ENCODE measurements at places on chromosomes 12 and 14.
A peak's percentile ranks its signal among the peaks of the same experiment; 100 is the strongest.

DNA sequence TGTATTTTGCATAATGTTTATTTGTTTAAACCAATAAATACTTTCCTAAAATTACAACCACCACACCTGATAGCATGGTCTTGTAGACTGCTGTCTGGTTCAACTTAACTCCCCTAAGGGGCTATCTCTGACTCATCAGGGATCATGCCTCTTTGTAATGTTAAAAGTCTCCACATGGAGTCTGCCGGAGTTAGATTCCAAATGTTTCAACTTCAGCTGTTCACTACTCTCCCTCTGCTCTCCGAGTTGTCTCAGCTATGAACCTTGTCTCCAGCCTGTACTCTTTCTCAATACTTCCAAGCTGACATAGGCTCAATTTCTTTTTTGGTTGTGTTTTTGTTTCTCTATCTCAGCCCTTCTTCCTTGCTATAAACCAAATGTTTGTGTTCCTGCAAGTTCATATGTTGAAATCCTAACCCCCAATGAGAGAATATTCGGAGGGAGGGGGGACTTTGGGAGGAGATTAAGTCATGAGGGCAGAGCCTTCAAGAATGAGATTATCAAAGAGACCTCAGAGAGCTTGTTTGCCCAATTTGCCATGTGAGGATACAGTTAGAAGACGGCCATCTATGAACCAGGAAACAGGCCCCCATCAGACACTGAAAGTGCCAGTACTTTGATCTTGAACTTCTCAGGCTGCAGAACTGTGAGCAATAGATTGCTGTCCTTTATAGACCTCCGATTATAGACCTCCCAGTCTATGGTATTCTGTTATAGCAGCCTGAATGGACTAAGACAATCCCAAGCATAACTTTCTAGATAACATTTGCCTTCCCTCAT is 858.2 kb downstream of the VRK1 start:
- no peak for DNase-seq

GRCh38 chr14:71855399-71856036 is 76.7 kb upstream of the RGS6 start:
- peak; percentile 76 for DNase-seq

DNA sequence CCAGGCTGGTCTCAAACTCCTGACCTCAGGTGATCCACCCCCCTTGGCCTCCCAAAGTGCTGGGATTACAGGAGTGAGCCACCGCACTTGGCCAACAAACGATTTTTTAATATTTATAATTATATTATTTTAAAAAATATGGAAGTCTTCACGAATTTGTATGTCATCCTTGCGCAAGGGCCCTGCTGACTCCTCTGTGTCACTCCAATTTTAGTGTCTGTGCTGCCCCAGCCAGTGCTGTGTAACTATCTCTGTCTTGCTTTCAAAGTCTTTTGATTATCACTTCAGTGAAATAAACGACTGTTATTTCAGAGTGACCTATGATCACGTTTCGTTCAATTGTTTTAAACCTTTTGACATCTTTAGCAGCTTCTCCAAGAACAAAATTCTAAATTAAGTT is 13.1 kb upstream of the MMP17 start:
- no peak for DNase-seq

DNA sequence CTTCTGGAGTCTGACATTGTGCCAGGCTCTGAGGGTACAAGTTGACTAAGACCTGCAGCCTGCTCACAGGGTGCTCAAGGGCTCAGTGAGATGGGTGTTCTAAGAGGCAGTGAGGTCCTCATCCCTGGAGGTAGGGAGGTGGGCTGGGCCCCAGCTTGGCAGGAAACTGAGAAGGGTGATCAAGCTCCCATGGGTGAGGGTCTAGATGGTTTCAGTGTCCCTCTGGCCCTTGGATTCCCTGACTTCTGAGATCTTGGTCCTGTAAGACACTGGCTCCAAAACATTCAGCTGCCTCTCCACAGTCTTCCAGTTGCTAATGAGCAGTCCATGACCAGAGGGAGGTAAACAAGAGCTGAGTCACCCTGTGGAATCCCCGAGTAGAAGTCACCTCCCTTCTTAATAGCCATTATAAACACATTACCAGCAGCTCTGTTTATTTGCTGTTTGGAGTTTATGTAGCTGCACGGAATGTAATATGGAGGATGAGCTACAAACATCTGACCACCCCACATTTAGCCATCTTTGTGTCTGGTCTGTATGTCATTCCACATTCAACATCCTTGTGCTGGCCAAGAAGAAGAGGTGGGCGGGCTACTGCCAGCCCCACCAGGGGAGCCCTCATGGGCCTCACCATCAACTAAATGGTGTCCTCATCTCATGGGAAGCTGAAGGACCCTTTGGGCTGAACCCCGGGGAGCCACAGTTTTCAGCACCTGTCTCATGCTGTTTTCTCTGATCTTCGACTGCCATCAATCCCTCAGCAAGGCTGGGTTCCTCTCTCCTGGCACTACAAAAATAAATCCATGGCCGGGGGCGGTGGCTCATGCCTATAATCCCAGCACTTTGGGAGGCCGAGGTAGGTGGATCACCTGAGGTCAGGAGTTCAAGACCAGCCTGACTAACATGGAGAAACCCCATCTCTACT is 37.2 kb upstream of the BDKRB2 start:
- DNase-seq = no peak

DNA sequence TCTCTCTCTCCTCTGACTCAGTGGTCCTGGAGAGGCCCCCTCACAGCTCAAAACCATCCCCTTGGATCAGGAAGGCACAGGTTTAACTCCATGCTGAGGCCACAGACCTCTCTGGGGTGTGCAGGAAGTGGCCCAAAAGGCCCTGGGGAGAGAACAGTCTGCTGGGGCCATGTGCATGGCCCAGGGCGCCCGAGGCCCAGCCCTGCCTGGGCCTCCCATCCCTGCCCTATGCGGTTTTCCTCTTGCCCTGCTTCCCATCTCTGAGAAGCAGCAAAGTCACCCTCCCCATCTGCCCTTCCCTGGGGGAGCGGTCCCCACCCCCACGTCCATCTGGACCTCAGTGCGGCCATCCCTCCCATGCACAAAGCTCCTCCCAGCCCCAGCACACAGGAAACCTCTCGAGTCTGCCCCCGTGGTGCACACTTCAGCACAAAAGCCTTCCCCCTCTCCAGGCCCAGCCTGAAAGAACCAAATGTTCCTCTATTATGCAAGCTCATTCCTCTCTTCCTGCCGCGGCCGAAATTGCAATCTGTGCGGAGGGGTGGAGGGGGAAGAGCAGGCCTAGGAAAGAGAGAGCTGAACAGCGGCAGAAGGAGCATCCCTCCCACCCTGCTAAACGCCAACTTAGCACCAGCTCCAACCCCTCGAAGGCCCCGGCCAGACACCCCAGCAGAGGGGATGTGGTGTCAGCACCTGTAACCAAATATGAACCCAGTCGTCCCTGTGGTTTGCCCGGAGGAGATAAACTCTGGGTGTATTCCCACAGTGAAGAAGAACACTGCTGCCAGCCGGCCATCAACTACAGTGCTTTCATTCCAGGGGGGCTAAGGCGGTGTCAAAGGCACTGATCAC is 108.5 kb downstream of the SCARB1 start:
- DNase-seq = no peak

DNA sequence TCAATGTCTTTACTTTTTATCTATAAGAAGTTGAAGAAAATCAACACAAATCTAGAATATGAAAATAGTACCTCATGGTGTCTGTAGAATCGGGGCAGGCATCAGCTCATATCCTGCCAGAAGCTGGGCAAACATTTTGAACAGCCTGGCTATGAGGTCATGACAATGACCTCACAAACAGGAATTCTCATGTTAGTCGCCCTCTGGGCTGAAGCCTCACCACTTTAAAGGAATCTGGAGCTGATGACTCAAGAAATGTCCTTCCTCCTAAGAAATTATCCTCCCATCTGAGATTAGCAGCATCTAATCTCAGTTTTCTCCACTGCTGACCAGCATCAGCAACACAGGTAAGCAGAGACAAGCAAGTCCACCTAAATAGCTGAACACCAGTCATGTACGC is 27.1 kb downstream of the CLIP1 start:
- DNase-seq = no peak

All from activated naive CD4-positive, alpha-beta T cell treated with anti-CD3 and anti-CD28 coated beads for 36 hours (primary cell).